Activated T-cell treated with anti-CD3 and anti-CD28 coated beads for 4 hours (primary cell): ENCODE measurements at places on chromosomes 7 and 10.

DNA sequence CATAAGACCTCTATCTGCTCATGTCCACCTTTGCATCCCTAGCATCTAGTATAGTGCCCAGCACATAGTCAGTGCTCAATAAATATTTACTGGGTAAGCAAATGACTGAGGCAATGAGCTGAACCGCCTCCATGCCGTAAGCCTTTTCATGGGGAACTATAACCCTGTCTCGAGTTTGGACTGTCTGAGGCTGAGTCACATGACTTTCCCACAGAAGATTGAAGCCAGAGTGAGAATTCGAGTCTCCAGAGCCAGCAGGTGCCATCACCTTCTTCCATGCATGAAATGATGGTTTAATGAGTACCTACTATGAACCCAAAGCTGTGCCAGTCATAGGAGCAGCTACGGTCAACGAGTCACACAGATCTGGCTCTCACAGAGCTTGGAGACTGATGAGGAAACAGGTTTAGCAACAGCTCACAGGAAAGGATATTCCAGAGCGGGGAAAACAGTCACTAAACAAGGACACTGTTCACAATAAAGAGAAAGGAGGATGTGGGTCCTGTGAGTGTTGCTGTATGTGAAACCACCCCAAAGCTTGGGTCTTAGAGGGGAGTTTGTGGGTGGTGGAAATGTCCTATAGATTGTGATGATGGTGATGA is 75.2 kb downstream of the TEX36 start:
- no peak for DNase-seq

DNA sequence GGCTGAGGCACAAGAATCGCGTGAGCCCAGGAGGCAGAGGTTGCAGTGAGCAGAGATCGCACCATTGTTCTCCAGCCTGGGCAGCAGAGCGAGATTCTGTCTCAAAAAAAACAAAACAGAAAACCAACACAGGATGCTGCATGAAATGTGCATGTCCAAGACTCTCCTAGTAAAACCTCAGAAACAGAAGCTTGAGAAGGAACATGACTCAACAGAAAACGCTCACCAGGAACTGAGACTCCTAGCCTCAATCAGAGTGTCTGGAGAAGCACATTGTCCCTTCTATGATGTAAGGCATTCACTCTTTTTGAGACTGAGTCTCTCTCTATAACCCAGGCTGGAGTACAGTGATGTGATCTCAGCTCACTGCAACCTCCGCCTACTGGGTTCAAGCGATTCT is 168.3 kb downstream of the MYOF start:
- no peak for DNase-seq

GRCh38 chr7:106358103-106358663 is 73.4 kb upstream of the NAMPT start:
- no peak for DNase-seq

GRCh38 chr10:3935933-3936359 is 150.9 kb upstream of the KLF6 start:
- DNase-seq: no peak

- DNase-seq: no peak
Measured at GRCh38 chr10:86057708-86058107, 308.9 kb downstream of the GRID1 start.

DNA sequence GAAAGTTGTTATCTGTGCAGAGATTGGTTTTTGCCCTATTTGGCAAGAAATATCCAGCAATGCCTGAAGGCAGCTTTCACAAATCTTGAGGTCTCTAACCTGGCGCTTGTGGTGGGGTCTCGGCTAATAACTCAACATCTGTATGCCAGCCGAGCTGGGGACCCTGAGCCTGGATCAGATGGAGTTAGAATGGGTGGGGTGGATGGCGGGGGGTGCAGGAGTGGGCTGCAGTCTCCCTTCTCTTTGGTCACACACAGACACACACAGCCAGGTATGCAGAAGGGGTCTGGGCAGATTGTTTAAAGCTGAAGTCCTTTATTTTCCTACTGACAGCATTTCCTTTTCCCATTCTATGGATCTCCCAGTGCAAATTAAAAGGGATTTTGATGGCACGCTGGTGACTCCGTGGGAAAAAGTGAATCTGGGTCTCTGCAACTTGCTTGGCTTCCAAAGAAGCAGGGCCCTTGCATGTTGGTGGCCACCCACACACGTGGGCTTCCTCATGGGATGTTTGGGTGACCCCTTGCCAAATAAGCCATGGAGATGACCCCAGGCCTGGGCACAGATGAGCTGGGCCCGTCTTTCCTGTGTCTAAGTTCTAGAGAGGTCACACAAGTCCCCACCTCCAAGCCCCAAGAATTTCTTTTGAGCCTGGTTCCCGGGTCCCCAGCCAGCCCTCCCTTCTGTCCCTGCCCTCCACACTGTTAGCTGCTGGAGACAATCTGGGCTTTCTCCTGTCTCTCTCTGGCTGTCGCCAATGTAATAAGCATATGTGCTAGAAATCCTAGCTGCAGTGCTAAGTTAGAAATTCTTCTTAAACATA is 39.9 kb upstream of the EMX2 start:
- DNase-seq: no peak

- DNase-seq: no peak
Measured at GRCh38 chr10:79241990-79242619, 105.2 kb upstream of the PPIF start.

DNA sequence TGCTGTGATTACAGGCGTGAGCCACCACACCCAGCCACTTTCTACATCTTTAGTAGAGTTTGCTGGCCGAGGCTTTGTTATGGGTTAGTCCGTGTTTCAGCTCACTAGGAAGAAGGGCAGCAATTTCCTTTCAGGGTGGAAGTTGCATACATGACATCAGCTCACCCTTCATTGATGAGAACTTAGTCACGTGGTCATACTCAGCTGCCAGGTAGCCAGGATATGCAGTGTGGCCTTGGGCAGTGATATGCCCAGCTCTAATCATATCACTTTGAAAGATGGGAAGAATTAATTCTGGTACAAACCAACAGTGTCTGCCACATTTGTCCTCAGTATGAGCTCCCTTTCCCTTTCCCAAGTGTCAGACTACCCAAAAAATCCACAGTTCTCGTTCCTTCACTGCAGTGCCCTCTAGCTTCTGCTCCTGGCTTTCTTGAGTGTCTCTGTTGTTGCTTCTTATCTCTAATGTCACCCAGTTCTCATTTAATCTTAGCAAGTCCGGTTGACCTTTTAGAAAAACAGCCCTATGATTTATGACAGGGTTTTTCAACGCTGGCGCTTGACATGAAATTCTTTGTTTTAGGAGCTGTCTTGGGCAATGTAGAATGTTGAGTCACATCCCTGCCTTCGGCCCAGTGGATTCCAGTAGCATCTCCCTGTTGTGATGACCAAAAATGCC is 108.7 kb upstream of the ITGB1 start:
- DNase-seq: no peak

- no peak for DNase-seq
Measured at GRCh38 chr7:139370943-139371313, 11.2 kb downstream of the LUC7L2 start.

DNA sequence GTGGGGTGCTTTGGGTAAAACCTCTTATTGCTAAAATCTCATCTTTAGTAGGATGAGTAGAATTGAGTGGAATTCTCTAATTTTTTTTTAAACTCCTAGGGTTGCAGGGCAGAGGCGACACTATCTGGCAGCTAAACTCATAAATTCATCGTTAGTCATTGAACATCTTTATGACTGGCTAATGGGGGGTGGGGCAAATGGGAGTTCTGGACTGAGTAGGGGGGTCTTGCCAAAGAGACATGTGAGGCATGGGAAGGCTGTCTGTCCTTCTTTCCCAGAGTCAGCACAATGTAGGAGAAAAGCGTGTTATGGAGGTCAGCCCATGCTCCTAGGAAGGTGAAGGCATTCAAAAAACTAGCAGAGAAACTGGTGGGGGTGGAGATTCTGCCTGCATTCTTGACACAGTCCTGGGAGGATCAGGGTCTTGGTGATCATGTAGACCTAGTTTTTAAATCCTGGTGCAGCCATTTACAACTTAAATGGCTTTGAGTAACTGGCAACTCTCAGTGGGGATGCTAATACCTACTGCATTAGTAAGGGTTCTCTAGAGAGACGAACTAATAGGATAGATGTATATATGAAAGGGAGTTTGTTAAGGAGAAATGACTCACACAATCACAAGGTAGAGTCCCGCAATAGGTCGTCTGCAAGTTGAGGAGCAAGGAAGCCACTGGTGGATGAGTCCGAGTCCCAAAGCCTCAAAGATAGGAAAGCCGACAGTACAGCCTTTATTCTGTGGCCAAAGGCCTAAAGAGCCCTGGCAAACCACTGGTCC is 47.7 kb downstream of the EMX2 start:
- DNase-seq: no peak

DNA sequence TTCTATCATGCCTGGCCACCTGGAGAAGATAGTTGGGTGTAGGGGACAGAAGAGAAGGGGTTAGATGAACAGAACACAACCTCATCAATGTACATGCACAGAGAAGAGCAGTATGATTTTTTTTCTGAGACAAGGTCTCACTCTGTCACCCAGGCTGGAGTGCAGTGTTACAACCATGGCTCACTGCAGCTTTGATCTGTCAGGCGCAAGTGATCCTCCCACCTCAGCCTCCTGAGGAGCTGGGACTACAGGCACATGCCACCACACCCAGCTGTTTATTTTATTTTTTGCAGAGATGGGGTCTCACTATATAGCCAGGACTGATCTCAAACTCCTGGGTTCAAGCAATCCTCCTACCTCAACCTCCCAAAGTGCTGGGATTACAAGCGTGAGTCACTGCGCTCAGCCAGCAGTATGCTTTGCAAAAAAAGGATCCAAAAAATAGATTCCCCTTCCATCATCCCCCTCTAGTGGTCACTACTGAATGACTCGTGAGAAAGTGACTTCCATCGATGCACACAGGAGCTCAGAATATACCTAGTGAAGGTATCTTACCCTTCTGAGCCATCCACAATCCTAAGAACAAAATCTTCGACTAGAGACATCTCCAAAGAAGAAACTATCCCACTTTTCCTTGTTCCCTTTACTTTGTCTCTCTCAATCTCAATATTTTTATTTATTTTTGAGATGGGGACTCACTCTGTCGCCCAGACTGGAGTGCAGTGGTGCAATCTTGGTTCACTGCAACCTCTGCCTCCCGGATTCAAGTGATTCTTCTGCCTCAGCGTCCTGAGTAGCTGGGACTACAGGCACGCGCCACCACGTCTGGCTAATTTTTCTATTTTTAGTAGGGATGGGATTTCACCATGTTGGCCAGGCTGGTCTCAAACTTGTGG is 21.0 kb downstream of the ZCWPW1 start:
- peak; percentile 46 for DNase-seq

DNA sequence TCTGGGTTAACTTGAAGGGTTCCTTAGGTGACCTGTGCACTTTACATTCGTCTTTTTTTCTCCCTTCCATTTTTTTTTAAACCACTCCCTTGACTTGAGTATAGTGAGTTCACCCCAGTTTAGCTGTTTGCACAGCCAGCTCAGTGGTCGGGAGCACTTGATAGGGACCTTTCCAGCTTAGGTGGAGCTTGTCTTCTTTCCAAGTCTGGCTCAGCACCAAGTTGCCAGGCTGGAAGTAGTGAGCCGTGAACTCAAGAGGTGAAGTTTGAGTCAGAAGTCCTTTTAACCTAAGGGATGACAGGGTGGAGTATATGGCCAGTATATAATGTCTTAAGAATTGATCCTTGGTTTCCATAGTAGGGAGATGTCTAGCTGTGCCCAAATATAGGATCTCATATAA is 7.2 kb downstream of the DNAH11 start:
- no peak for DNase-seq

- peak; percentile 43 for DNase-seq
Measured at GRCh38 chr7:30445770-30446169, 32.8 kb downstream of the NOD1 start.

DNA sequence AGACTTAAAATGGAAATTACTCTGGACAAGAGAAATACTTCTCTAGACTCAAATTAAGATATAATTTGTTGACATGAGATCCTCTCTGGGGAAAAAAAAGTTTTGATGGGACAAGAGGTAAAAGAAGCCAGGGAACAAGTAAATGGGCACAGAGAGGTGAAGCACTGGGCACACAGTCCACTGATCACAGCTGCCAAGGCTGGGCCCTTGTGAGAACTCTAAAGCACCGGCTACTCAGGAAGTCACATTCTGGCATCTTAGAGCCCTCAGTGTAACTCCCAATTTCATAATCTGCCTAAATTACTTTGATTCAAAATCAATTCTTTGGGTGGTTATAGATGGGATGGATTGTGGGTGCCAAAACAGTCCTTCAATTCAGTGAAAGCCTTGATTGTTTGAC is 123.2 kb upstream of the CACNA2D1 start:
- no peak for DNase-seq

DNA sequence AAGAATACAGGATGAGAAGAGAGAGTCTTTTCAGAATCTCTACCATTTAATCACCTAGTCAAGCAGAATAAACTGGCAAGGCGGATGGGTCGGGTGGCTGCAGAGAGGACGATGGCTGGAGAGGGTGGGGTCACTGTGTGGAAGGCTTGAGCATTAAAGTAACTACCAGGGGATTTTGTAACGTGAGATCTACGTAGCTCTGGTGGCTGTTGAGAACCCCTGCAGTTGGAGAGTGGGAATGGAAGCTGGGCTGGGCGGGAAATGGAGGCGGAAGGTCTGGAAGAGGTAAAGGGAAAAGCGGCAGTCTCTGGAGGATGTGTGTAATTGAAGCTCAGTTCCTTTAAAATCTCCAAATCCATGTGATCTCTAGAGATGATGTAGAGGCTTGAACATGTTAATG is 135.0 kb downstream of the GATA3 start:
- DNase-seq: no peak

DNA sequence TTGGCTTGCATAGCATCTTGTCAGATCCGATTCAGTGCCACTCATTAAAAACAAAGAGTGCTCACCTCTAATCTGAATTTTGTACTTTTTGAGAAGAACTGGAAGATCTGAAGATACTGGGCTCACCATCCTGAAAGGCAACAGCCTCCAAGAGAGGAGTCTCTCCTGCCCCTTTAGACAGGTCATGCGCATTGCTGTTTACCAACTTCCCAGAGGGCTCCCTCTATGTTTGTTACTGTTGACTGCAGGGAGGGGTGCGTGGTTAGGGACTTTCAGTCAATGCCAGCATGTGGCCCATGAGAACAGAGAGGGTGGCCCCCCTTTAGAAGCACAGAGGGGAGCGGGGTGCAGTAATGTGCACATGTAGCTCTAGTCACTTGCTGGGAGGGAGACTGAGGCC is 33.2 kb upstream of the CABCOCO1 start:
- no peak for DNase-seq

GRCh38 chr10:86601956-86602602 is 52.3 kb upstream of the OPN4 start:
- DNase-seq: no peak

DNA sequence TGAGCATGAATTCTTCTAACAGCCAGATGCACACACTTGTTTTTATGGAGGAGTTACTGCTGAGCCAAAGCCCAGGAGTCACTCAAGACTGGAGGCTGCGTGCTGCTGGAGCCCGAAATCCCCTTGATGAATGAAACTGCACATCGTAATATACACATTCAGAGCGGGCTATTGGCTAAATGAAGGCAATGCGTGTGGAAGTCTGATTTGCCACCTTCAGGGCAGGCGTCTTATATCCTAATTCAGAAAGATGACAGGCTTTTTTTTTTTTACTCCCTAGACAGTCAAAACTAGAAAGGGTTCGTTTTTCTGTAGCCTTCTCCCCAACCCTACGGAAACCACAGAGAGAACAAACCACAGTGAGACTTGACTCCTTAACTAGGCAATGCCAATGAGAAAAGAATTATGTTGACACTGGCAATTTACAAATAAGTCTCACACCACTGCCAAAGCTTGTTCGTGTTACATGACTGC is 227.2 kb upstream of the KLF14 start:
- peak; percentile 61 for DNase-seq
